ENCODE measurements at places on chromosomes 7 and 10.
A peak's percentile ranks its signal among the peaks of the same experiment; 100 is the strongest.

DNA sequence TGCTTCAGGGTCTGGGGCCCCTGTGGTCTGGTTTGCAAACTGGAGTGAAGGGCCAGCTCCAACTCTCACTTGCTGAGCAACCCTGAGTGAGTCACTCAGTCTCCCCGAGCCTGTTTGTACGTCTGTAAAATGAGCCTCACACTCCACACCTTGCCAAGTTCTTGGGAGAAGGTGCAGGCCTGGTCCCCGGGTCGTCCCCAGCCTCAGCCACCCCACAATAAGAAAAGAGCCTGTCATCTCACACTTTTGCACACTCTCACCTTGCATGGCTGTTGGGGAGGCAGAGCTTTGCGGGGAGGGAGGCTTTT, 5.2 kb downstream of the GRIFIN start:
- DNase-seq, result peak; percentile 60

- no peak for DNase-seq
Observed at GRCh38 chr10:86291616-86292340, 74.8 kb downstream of the GRID1 start.

DNA sequence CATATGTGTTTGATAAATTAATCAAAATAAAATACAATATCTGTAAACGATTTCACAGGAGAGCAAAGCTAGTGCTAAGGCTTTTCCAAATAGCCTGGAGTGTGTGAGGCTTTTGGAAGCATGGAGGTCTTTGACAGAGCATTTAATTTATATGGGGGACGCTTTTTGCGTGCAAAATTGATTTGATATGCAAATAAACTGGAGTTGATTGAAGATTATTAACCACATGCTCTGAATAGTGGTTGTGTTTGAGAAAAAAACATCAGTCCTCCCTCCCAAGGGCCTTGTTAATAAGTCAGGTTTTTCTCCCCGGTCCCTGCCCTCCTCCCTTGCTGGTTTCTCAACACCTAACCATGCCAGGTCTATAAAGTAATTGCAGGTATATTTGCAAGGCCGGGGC, 85.1 kb upstream of the FGFR2 start:
- no peak for DNase-seq

DNA sequence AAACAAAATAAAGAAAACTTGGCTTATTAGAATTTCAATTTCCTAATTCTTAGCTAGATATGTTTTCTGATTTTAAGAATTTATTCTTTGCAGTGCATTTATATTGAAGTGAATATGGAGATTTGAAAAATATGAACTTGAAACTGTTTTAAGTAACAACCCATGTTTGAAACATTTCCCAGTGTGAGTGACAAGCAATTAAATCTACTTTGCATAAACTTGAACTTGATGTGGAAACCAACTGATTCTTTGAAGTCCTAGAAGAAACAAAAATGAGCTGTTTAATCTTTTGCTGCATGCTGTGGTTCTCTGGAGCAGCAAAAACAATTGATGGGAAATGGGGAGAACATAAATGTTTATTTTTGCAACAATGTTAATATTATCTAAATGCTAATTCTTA, 430.2 kb downstream of the ARL4A start:
- DNase-seq, result no peak

GRCh38 chr10:60444494-60445064, 54.9 kb upstream of the ANK3 start:
- peak; percentile 76 for DNase-seq

DNA sequence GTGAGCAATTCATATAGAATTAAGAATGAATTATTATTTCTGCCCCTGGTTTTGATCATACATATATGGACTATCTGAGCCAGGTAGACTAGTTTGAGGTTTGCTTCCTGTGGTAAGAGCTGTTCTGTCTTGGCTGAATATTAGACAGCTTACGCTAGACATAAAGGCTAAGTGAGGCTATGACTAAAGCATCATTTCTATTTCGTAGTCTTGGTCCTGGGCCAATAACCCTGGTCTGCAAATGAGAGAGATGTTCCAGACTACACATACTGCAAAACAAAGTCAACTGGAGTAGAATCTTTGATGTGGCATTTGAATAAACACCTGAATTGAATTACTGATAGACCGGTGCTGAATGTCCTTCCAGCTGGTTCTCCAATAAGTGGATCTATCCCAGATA, 40.8 kb upstream of the CACNB2 start:
- peak; percentile 27 for DNase-seq

- peak; percentile 34 for DNase-seq
Observed at GRCh38 chr7:41731493-41732435, 28.9 kb upstream of the INHBA start.

DNA sequence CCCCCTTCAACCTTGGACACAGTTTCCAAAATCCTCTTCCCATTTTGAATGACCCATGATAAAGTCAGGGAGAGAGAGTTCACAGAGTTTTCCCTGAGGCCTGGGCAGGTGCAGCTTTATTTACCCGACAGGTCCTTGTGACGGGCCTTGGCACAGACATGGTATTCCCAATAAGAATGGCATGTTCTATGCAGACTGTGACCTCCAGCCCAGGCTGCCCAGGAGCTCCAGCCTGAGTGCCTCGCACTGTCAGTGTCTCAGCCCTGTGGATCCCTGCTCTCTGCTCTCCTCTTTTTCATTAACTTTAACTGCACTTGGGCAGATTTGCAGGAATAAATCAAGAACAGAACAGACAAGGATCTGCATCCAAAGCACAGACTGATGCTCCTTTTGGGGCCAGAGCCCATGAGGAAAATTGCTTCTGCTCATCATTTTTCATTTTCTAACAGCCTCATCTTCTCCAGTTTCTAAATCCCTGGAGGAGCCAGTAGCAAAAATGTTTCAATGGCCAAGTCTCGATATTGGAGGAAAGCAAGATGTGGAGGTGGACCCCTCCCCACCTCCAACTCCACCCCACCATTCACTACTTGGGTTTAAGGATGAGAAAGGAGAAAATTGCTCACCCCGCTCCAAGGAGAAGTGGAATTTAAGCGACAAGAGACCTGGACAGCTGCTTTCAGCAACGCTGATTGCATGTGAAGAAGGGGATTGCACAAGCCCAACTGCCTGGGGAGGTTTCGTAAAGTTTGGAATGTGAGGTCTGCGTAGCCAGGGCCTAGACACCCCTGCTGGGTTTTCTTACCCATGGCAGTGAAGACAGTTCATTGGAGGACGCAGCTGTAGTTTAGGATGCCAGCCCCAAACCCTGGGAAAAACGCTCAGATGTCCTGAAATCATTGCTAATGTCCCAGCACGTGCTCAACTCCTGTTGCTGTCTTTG, 225.9 kb downstream of the WDR11 start:
- peak; percentile 9 for DNase-seq

DNA sequence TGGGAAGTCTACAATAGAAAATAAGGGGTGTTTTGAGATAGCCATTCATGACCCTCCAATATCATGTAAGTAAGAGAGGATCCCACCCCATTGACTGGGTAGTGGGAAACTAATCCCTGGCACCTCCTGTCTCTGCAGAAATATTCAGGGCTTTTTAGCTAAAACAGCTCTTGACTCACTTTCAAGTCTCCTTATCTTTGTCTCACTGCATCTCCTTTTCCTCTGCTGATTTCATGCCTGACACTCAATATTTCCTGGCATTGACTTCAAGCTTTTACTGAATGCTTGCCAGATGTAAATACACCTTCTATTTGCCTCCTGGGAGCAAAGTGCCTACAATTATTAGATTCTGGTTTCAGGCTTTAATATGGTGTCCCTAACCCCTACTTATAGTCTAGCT, 57.1 kb downstream of the CHRM2 start:
- DNase-seq, result peak; percentile 56

GRCh38 chr7:142356166-142356565, 98.3 kb upstream of the PRSS58 start:
- no peak for DNase-seq

GRCh38 chr10:68171539-68172080, 60.3 kb downstream of the ATOH7 start:
- no peak for DNase-seq

GRCh38 chr7:90563286-90563685, 32.8 kb upstream of the CDK14 start:
- peak; percentile 18 for DNase-seq

DNA sequence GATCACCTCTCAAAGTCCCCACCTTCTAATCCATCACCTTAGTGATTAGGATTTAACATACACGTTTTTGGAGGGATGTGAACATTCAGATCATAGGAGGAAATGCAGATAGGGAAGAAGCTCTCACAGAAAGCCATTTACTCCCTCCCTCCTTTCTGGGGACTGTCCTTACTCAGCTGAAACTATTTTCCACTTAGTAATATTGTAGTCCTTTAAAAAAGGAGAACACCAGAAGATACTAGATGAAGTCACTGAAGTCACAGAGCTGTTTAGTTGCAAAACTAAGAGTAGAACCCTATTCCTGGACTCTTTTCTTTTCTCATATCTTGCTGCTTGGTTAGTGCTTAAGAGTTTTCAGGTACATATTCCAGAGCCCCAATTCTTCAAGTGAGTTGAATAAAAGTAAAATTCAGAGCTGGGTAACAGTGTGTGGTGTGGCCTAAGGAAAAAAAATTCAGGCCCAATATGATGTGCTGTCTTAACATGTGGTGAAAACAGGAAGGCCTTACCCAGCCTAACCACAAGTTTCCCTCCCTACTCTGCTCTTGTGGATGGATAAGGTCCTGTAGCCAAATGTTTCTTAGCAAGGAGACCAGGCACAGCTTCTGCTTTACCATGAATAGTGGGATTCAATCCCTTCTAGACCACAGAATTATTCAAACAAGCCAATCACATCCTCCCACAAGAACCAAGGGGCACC, 135.7 kb downstream of the INHBA start:
- DNase-seq, result peak; percentile 41

DNA sequence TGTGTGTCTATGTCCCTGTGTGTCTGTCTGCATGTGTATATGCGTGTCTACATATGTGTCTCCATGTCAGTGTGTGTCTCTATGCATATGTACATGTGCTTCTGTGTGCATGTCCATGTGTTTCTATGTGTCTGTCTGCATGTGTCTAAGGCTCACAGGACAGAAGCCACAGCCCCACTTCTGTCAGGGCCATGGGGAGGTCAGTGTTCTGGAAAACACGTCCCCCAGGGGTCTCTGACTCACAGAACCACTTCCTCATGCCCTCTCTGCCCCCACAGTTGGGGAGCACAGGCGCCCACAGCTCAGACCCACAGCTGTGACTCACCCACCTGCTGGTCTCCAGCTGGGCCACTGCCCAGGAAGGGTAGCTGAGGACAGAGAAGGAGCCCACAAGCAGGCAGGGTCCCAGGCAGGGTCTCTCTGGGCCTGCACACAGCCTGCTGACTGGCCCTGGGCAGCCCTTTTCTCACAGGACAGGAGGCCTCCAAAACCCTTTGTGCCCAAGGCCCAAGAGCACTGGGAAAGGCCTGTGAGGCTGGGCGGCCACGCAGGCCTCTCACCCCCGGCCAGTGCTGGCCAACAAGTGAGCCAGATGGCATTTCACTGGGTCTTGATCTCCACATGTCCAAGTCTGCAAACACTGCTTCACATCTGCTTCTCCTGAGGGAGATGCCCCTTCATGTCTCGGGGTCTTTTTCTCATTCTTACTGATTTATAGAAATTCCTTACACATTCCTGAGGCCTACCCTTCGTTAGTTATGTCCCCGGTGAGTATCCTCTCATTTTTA, 102.9 kb upstream of the FAM20C start:
- peak; percentile 85 for DNase-seq

- no peak for DNase-seq
Observed at GRCh38 chr7:87935384-87935706, 1.3 kb downstream of the ADAM22 start.

GRCh38 chr7:52639126-52639525, 396.3 kb upstream of the POM121L12 start:
- DNase-seq, result no peak

DNA sequence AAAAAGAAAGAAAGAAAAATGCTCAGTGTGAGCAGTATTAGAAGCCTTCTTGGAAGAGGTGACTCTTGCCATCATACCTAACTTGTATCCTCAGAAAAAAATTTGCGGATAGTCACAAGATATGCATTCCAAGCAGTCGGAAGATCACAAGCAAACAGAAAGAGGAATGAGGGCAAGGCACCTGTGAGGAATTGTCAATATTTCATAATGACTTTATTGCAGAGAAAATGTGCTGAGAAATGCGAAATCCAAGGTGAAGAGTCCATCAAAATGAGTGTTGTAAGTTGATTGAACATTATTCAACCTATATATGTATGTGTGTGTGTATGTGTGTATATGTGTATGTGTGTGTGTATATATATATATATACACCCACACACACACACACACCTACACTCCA, 1624.7 kb upstream of the LRRTM3 start:
- no peak for DNase-seq
